ENCODE measurements at places on chromosomes 13 and 19. TPM values are rescaled to one million over a fixed set of nuclear protein-coding genes. Genes with fewer than 3 reads are reported as not detected.

DNA sequence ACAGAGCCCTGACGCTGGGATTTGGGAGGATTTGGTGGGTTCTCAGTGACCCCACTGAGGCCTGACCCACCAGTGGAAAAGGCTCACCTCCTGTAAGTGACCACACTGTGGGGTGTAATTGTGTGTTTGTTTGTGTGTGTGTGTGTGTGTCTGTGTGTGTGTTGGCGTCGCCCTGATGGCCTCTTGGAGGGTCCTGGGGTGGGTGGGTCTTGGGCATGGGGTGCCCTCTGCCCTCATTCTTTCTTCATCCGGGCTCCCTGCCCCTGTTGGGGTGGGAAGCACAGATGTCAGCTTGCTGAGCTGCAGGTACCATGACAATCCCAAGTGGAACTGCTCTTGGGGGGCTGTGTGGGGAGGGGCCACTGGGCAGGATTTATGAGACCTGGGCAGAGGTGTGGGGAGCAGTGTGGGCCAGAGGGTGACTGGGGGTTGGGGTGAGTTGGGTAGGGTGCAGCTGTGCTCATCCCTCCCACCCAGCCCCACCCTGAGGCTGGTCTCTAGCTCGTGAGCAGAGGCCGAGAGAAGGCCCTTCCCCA, 22.8 kb downstream of the WTIP start:
- no peak overlapping the region for H3K27ac ChIP-seq
- peaks cover 1% of the 10 kb centered on the region for H3K36me3 ChIP-seq
- DNase-seq, result no peak
- H3K27me3 ChIP-seq, result no peaks in the 10 kb centered on the region
- peaks cover 7% of the 10 kb centered on the region for H3K4me1 ChIP-seq

DNA sequence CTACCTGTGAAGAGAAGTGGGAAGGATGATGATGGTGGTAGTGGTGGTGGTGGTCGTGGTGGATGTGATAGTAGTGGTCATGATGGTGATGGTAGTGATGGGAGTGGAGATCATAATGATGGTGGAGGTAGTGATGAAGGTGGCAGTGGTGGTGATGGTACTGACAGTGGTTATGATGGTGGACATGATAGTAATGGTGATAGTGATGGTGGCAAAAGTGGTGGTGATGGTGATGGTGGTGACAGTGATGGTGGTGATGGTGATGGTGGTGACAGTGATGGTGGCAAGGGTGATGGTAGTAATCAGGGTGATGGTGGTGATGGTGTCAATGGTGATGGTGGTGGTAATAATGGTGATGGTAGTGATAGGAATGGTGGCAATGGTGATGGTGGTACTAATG, 26.2 kb downstream of the MBD3L2B start:
- DNase-seq, result no peak
- no peak overlapping the region for H3K27ac ChIP-seq
- no peaks in the 10 kb centered on the region for H3K4me1 ChIP-seq

- no peaks in the 10 kb centered on the region for H3K27me3 ChIP-seq
- H3K36me3 ChIP-seq, result no peaks in the 10 kb centered on the region
- no peak overlapping the region for H3K4me3 ChIP-seq
- no peaks in the 10 kb centered on the region for H3K4me1 ChIP-seq
Measured at GRCh38 chr13:38590230-38590629, 96.6 kb upstream of the FREM2 start.

- no peaks in the 10 kb centered on the region for H3K27me3 ChIP-seq
- peak; percentile 51 for DNase-seq
- no peak overlapping the region for H3K27ac ChIP-seq
- H3K4me3 ChIP-seq, result no peak overlapping the region
Measured at GRCh38 chr13:21014502-21015170, 46.8 kb downstream of the LATS2 start.

GRCh38 chr19:18589380-18590272, 1.0 kb downstream of the REX1BD start:
- peak overlapping the region; percentile 94 for H3K27ac ChIP-seq
- H3K4me1 ChIP-seq, result peaks cover 41% of the 10 kb centered on the region
- peak; percentile 92 for DNase-seq
- peaks cover 13% of the 10 kb centered on the region for H3K36me3 ChIP-seq

The FXYD3 gene
- total RNA-seq, result 0.35 TPM

The ANKLE1 gene
- 0.44 TPM for total RNA-seq

DNA sequence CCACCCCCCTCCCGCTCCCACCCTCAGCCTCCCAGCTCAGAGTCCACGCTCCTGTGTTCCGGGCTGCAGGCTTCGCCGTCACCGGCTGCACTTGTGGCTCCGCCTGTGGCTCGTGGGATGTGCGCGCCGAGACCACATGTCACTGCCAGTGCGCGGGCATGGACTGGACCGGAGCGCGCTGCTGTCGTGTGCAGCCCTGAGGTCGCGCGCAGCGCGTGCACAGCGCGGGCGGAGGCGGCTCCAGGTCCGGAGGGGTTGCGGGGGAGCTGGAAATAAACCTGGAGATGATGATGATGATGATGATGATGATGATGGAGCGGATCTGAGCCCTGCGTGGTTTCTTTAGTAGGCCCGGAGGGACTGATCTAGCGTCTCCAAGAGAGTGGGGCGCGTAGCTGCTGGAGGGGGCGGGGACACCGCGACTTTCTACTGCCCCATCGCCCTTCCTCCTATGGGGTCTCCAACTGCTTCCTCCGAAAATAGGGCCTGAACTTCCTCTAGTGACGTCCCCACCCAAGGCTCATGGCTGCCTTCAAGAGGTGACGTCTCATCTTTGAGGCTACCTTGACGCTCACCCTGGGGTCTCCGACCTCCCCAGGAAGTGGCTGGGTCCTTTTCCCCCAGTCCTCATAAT, 1.4 kb downstream of the RETN start:
- H3K4me1 ChIP-seq, result peaks cover 6% of the 10 kb centered on the region
- DNase-seq, result peak; percentile 35
- H3K27ac ChIP-seq, result no peak overlapping the region
- peaks cover 22% of the 10 kb centered on the region for H3K27me3 ChIP-seq
- H3K4me3 ChIP-seq, result peak overlapping the region; percentile 24

The ZNF221 gene
- total RNA-seq, result 7.6 TPM

DNA sequence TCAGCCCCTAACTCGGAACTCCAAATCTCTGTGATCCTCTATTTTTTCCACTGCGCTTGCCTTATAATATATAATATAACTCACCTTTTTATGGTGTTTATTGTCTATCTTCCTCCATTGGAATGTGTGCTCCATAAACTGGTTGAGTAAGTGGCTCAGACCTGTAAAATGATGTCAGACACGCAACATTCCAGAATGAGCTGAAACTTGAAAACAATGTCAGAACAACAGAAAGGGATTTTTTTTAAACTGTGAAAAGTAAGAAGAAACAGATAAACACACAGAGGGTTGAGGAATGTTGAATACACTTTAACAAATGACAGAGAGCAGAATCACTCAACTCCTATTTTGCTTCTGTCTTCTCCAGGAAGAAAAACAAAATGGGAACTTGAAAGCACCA, 19.1 kb upstream of the FAM216B start:
- H3K27ac ChIP-seq, result no peak overlapping the region
- H3K4me3 ChIP-seq, result no peak overlapping the region
- H3K4me1 ChIP-seq, result peaks cover 2% of the 10 kb centered on the region
- H3K36me3 ChIP-seq, result no peaks in the 10 kb centered on the region

The NXNL1 gene
- total RNA-seq, result not detected

GRCh38 chr19:51480590-51480989, 2.3 kb downstream of the CEACAM18 start:
- H3K27me3 ChIP-seq, result no peaks in the 10 kb centered on the region
- no peak overlapping the region for H3K27ac ChIP-seq
- no peak overlapping the region for H3K4me3 ChIP-seq
- no peaks in the 10 kb centered on the region for H3K36me3 ChIP-seq

The ZNF85 gene
- 12.4 TPM for total RNA-seq

The CXCL17 gene
- total RNA-seq, result not detected

The FCAR gene
- not detected for total RNA-seq

- peaks cover 3% of the 10 kb centered on the region for H3K36me3 ChIP-seq
- H3K4me3 ChIP-seq, result no peak overlapping the region
- no peaks in the 10 kb centered on the region for H3K27me3 ChIP-seq
- peak; percentile 73 for DNase-seq
- H3K4me1 ChIP-seq, result no peaks in the 10 kb centered on the region
Measured at GRCh38 chr19:52343548-52343947, 7.5 kb downstream of the ZNF610 start.

The PTPRH gene
- 0.58 TPM for total RNA-seq

DNA sequence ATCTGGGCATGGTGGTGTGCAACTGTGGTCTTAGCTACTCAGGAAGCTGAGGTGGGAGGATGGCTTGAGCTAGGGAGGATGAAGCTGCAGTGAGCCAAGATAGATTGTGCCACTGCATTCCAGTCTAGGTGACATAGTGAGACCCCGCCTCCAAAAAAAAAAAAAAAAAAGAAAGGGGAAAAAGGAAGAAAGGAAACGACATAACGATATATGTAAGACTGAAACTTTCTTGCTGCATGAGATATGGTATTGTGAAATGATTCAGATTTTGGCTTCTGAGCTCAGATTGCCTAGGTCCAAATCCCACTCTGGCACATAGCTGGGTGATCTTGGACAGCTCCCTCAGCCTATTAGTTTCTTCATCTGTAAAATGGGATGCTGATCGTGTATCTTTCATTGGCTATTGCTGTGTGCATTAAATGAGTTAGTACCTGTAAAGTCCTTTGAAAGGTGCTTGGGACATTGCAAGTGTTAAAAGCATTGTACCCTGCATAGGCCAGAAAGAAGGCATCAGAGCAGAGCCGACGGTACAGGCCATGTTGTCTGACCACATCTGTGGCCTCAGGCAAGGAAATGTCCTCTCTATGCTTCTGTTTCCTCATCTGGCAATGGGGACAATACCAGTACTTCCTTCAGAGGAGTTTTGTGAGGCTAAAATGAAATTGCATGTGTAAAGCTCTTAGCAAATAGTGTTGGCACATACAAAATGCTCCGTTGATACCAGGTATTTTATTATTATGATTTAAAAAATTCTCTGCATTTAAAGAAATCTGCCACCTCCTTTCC, 32.6 kb upstream of the SLC46A3 start:
- no peak overlapping the region for H3K4me3 ChIP-seq
- no peaks in the 10 kb centered on the region for H3K27me3 ChIP-seq
- no peak overlapping the region for H3K27ac ChIP-seq
- no peaks in the 10 kb centered on the region for H3K36me3 ChIP-seq
- no peak for DNase-seq
- no peaks in the 10 kb centered on the region for H3K4me1 ChIP-seq

- no peaks in the 10 kb centered on the region for H3K36me3 ChIP-seq
- no peak overlapping the region for H3K4me3 ChIP-seq
Measured at GRCh38 chr19:51547397-51548212, 16.1 kb upstream of the SIGLEC6 start.

DNA sequence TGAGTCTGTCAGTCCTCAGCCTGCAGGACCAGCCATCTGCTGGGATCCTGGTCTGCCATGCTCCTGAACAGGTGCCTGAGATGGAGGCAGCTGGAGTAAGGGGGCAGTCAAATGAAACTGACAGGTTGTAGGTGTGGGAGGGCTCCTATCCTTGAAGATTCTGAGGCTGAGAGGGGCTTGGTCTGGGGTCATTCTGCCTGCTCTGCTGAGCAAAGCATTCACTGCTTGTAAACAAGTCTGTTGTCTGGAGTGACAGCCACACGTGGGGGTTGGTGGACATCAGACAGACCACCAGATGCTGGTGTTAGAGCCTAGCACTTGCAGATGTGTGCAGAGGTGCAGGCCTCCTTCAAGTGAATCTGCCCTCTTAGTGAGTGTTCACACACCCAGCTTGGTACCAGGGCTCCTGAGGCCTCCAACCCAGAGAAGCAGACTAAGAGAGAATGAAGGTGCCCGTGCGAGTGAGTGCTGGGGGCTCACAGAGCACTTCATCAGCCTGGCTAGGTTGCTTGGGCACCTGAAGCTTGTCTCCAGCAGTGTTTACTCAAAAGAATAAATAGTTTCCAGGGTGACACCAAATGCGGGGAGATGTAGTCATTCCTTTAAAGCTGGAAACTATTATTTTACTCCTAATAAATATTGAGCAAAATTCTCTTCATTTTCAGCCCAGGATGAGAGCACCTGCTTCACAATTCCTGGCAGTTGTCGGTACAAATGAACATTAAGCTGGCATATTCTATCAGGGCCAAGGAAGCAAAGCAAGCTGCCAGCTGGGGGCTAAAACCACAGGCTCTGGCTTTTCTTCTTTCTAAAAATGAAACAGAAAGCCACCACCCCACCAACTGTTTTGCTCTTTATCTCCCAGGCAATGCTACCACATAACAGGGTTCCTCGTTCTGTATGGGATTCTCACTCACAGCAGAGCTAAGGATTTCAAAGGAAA, 82.3 kb downstream of the RNASEH2B start:
- no peaks in the 10 kb centered on the region for H3K27me3 ChIP-seq
- no peaks in the 10 kb centered on the region for H3K36me3 ChIP-seq
- H3K27ac ChIP-seq, result peak overlapping the region; percentile 78
- peaks cover 42% of the 10 kb centered on the region for H3K4me1 ChIP-seq

DNA sequence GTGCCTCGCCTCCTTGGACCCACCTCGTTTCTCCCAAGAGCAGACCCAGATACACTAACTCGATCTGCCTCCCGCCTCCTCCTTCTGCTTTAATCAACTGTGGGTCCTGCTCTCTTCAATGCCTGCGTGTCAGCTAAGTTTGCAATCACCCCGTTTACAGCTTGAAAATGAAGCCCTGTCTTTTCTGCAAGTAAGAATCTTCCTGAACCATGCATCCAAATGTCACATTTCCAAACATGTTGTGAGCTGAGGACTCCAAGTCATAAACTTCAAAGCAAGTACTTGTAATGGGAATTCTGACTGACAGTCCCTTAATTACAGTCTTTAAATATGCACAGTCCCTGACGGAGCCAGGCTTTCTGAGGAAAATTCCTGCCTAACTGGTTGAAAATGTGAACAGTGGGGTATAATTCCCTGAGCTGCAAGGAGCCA, 154.9 kb upstream of the UQCRFS1 start:
- H3K4me3 ChIP-seq, result no peak overlapping the region
- no peaks in the 10 kb centered on the region for H3K36me3 ChIP-seq
- H3K27me3 ChIP-seq, result peaks cover 16% of the 10 kb centered on the region
- no peak for DNase-seq
- H3K4me1 ChIP-seq, result no peaks in the 10 kb centered on the region

DNA sequence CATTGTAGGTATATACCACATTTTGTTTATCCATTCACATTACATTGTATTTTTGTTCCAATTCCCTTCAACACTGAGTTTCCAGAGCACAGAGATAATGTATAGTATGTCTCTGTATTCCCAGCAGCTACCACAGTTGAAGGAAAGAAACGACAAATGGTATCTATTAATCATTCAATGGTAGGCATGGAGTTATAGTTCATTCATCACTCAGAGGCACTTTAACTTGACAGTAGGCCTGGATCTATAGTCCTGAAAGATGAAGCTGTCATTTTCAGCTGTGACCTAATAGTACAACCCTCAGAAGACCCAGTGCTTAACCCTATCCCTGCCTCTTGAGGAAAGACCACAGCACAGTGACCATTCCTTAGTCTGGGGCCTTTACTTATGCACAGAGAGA, 163.0 kb upstream of the TMTC4 start:
- no peaks in the 10 kb centered on the region for H3K36me3 ChIP-seq
- no peak overlapping the region for H3K4me3 ChIP-seq
- DNase-seq, result no peak
- H3K27ac ChIP-seq, result no peak overlapping the region
- no peaks in the 10 kb centered on the region for H3K27me3 ChIP-seq

The NOVA2 gene
- 0.98 TPM for total RNA-seq

The PBX4 gene
- total RNA-seq, result 1.5 TPM

Data from muscle of leg (tissue), 16 donors.